Brain (organoid and tissue), 16 donors: ENCODE measurements at places on chromosomes 1 and 21.
A peak's percentile ranks its signal among the peaks of the same experiment; 100 is the strongest.

- DNase-seq = no peak
Measured at GRCh38 chr1:88609051-88609450, 75.0 kb upstream of the PKN2 start.

- DNase-seq = no peak
Measured at GRCh38 chr1:18962121-18962721, 5.7 kb upstream of the IFFO2 start.

GRCh38 chr1:44605914-44606615 lies 68.2 kb downstream of the TMEM53 start:
- no peak for DNase-seq

DNA sequence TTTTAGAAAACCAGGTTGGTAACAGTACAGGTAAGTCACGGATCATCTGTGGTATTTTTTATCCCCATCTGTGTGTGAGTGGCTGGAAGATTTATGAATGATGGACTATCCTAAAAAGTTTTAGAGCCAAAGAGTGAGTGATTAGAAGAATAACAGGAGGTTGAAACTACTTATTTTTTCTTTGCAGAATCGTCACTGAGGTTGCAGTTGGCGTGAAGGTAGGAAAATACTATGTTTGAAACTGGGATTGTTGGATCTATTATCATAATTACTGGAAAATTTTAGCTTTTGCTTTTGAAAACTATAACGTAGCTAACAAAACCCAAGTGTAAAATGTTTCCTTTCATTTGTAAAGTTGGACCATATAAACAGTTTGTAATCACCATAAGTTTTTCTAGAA lies 1.8 kb downstream of the PTBP2 start:
- DNase-seq = no peak

DNA sequence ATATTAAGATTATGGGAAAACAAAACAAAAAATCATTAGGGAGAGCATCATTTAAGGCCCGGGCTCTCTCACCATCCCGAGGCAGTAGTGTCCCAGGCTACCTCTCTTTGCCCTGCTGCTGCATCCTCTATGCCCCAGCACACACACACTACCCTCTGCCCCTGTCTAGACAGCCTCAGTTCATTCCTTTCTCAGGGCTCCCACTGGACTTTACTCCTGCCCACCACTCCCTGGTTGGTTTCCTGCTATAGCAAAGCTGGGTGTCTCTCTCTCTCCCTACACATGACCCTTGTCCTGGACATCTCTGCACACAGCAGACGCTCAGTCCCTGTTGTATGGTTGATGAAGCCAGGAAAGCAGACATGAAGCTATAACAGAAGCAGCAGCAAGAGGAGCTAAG lies 30.7 kb downstream of the GNG12 start:
- DNase-seq = no peak

GRCh38 chr21:40568807-40569206 lies 278.2 kb downstream of the DSCAM start:
- no peak for DNase-seq

- DNase-seq = no peak
Measured at GRCh38 chr1:27363766-27364695, 2.7 kb downstream of the MAP3K6 start.

DNA sequence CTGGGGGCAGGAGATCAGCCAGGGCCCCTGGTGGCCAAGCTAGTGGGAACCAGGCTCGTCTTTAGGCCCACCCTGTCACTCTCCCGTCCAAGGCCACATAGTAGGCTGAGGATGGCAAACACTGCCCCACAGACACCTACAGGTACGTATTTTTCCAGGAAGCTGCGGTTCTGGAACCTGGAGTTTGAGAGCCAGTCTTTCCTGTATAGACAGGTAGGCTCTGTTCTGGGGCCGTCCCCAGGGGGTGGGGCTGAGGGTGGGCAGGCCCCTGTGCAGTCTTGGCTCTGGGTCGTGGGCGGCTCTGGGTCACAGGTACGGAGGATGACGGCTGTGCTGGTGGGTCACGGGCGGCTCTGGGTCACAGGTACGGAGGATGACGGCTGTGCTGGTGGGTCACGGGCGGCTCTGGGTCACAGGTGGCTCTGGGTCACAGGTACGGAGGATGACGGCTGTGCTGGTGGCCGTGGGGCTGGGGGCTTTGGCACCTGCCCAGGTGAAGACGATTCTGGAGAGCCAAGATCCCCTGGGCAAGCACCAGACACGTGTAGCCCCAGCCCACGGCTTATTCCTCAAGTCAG lies 2.2 kb downstream of the PUSL1 start:
- DNase-seq = no peak

DNA sequence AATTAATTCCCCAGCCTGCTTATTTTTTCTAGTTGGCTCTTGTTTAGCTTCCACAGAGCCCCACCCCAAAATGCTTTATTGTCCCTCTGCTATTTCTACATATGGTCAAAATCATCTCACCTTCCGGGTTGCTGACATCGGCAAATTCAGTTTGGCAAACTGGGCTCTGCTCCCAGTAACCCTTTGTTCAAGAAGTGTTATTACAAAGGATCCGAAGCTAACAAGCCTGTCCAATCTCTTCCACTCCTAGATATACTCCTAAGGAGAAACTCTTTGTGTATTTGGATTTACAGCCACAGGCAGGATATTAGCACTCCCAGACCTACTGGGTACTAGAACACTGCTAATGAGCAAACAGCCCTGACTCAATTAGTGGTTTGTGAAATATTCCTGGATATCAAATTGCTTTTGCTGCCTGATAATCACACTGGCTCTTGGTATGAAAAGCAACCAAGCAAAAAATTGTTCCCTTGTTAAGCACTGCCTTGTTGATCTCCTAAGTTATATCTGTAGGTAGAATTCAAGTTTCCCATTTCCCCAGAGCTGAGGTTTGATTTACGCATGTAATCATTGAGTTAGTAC lies 4.0 kb downstream of the JUN start:
- peak; percentile 56 for DNase-seq

DNA sequence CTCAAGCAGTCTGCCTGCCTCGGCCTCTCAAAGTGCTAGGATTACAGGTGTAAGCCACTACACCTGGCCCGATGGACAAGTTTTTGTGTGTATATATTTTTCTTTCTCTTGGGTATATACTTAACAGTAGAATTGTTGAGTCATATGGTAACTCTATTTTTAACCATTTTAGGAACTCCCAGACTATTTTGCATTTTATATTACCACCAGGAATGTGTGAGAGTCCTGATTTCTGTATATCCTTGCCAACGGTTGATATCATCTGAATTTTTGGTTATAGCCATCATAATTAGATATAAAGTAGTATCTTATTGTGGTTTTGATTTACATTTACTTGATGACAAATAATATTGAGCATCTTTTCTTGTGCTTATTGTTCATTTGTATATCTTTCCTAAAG lies 20.7 kb downstream of the FNBP1L start:
- DNase-seq = no peak

DNA sequence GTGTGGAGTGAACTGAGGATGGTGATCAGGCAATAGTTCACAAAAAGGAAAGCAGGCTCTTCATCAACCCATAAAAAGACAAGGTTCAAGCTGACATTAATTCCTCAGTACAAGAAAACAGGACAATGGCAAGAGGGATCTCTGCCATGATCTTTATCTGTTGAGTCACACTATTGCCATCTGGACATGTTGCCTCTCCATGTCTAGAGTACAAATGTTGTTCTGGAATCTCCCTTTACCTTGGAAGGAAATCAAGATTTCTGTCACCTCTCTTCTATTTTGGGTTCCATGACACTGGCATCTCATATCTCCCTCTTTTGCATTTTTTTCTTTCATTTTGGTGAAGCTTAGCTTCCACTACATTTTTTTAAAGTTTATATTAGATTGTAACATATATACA lies 329.1 kb downstream of the USP25 start:
- DNase-seq = peak; percentile 15

- no peak for DNase-seq
Measured at GRCh38 chr1:98813738-98814309, 152.3 kb downstream of the SNX7 start.

DNA sequence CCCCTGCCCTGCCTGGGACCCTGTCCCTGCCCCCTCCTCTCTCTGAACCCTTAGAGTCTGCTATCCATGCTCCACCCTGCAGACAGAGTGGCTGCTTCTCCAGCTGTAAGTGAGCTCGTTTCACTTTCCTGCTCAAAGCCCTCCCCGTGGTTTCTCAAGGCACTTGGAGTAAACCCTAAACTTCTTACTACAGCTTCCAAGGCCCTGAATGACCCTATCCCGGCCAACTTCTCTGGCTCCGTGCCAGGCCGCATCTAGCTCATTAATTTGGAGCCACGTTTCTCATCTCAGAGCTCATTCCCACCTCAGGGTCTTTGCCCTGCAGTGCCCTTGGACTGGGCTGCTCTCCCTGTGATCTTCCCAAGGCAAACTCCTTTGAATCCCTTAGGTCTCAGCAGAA lies 235.1 kb upstream of the RUNX1 start:
- no peak for DNase-seq

DNA sequence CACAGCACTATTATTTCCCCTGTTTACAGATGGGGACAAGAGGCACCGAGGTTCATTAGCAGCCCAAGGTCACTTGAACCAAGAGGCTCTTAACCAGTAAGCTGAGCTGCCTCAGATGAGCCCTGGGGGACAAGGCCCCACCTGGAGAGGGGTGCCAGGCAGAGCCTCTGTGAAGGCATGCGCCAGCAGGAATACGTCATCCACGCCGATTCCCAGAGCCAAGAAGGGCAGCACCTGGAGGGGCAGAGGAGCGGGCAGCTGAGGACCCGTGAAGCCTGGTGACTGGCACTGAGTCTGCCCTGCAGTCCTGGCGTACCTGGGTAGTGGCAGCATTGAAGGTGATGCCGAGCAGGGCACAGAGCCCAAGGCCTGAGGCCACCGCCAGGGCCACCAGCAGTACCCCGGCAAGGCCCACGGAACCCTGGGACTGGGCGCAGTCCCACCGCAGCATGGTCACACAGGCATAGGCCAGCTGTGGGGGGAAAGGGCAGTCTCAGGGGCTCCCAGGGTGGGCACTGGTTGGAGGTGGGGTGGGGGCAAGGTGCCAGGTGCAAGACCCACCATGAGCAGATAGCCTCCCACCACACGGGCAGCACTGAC lies 14.1 kb downstream of the PTCH2 start:
- DNase-seq = no peak

- DNase-seq = no peak
Measured at GRCh38 chr1:8155528-8156186, 129.5 kb upstream of the ERRFI1 start.

DNA sequence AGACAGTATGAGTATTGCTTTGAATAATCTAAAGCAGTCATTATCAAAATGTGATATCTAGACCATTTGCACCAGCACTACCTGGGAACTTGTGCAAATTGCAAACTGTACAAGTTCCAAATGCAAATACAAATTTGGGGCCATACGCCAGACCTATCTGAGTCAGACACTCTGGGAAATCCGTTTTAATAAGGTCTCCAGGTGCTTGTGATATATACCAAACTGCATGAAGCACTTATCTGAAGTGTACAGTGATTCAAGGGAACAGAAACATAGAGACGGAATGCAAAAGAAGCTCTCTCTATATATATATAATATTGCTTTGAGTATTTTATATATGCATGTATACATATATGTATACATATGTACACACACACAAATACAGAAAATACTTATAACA lies 36.2 kb upstream of the ASPM start:
- DNase-seq = no peak

DNA sequence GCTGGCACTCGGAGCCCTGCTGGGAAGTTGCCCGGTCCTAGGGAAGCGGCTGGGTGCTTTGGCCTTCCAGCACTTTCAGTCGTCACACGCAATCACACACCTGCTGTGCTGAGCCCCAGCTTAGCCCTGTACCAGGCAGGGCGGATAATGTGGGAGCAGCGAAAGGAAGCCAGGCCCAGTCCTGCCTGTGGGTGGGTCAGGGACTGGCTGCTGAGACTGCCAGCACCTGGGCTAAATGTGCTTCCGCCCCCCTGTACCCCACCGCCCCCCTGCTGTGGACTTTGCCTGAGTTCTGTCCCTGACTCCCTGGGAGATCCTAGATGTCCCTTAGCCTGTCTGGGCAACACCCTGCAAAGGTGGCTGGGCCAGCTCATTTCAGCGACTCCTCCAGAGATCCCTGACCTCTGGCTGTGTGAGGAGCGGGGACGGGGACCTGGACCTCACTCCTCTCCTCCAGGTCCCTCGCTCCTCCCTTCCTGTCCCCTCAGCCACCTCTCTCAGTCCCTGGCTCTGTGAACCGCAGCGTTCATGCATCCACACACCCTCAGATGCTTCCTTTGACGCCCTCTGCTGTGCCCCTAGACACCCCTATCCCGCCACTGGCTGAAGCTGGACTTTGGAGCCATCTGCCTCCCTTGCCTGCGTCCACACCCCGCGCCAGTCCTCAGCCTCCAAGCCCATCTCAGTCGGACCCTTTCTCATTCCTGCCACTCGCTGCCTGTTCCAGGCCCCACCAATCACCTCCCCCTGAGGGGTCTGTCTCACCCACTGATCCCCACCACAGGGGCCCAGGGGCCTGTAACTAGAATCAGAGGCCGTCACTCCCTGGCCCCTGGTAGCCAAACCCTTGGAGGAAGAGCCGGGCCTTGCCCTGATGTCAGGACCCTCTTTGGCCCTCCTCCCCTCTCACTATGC lies 1.4 kb downstream of the MMEL1 start:
- DNase-seq = no peak

GRCh38 chr1:192959657-192960186 lies 99.4 kb downstream of the UCHL5 start:
- DNase-seq = no peak

- DNase-seq = no peak
Measured at GRCh38 chr1:34192621-34193020, 15.9 kb downstream of the C1orf94 start.

DNA sequence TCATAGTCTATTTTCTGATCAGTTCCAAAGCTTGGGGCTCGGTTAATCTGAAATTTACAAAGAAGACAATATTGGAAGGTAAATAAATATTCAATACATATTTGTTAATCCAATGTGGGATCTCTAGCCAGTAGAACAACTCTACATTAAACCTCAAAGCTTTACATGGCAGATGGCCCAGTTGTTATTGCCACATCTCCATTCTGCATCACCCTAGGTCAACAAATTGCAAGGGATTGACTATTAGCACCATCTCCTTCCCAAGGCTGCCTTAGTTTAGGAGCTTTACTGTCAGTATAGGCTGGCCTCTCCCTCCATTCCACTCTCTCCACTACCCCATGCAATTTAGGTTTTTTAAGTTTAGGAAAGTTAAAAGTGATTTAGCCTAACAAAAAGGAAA lies 69.7 kb downstream of the TTLL7 start:
- DNase-seq = no peak

DNA sequence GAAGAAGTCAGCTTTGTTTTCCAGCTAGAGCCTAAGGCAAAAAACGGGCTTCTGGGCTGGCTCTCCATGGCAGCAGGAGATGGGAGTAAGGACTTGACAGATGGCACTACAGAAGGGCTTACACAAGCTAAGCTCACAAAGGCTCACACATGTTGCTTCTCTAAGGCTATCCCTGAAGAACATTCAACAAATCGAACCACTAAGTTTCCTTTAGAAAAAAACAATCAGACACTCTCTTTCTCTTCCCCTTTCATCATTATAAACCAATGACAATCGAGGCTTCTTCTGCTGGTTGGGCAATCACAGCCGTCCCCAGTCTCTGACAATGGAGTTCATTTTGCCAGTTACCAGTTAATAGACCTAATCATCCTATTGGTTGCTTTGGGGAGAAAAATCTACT lies 40.5 kb downstream of the TRIT1 start:
- DNase-seq = peak; percentile 75
